ENCODE measurements at places on chromosomes 1 and 21.

- no peak for DNase-seq
These were observed 47.9 kb upstream of the LEPR start for GRCh38 chr1:65372557-65372956.

DNA sequence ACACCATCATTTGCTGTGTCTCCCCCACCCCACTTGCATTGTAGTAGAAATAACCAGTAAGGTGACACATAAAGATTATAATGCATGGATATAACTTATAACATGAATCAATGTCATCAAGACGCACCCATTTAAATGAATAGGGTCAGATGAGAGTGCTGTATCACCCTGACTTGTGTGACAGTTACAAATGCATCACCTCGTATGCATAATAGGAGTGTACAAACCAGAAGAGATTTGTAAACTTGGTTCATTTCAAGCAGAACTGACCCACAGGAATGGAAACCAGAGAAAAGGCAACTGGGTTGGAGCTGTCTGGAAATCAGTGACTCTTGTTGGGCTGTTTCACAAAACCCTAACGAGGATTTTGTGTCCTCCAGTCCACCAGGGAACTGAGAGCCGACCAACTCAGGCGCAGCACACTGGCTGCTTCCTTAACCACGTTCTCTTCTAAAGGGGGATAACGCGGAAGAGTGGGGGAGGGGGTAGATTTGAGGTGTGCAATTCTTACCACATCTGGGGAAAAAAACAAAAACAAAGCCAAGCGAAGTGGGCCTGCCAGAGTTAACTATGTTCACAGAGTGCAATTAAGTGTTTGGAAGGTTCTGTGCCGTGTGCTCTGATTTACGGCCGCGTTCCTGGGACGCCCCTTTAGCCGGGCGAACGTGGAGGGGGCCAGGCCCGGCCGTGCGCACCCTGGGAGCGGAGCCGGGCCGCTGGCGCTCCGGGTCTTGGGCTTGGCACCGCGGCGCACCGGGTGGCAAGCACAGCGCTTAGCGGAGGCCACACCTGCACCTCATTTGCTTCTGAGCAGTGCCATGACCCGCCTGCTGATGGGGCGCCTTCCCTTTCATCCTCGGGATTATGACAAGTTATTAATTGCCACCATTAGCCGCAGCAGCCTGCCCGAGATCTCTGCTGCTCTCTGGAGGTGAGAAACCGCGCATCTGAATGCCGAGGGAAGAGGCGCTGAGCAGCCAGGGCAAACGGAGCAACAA lies 248.8 kb upstream of the FOXD3 start:
- no peak for DNase-seq

DNA sequence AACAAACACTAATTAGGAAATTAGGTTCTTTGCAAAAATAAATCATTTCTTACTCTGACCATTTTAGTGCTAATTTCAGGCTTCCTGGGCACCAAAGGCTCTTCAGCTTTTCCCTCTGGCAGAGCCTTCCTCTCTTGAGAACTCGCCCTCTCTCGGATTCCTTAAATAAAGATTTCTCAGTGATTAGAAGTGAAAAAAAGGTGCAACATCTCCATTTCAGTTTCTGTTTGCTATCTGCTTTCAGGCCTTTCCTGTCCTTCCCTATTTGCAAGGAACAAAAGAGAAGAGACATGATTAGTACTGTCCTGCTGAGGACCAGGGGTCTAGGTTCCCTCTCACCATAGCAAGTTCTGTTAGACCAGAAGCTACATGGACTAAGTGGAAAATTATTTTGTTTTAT lies 27.8 kb upstream of the CACYBP start:
- DNase-seq: no peak

- DNase-seq: no peak
These were observed 25.4 kb downstream of the NUP210L start for GRCh38 chr1:154129391-154129970.

- DNase-seq: no peak
These were observed 620.1 kb upstream of the ADAMTS5 start for GRCh38 chr21:27586986-27587385.

DNA sequence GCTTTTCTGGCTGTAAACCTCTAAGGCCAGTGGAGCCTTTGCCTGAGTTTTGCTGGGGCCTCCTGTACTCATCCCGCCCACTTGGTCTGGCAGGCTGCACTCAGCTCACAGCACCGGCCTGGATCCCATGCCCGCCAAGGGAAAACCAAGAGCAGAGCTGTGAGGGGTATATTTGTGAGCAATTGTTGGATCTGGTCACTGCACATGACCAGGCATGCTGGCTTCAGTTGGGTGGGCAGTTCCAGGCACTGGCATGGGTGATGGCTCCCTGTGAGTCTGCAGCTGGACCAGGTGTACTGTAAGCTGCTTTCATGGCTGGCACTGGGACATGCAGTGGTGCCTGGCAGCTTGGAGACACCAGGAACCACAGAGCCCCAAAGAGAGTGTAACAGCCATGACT lies 563.1 kb upstream of the RGS18 start:
- no peak for DNase-seq

DNA sequence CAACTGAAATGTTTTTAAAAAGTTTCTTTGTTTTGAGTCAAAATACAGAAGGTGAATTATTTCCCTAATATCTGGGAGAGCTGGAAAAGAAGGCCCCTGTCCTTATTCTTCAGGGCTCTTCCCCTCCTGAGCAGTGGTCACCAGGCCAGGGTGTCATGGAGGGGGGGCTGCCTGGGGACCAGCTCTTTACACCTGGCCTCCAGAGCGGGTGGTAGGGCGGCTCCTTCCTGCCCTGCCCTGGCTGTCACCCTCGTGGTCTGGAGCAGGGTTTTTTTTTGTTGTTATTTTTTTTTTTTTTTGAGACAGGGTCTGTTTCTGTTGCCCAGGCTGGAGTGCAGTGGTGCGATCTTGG lies 6.6 kb downstream of the SKI start:
- DNase-seq: no peak
